ENCODE measurements at places on chromosomes 2 and 18. TPM values are rescaled to one million over a fixed set of nuclear protein-coding genes. Genes with fewer than 3 reads are reported as not detected.

DNA sequence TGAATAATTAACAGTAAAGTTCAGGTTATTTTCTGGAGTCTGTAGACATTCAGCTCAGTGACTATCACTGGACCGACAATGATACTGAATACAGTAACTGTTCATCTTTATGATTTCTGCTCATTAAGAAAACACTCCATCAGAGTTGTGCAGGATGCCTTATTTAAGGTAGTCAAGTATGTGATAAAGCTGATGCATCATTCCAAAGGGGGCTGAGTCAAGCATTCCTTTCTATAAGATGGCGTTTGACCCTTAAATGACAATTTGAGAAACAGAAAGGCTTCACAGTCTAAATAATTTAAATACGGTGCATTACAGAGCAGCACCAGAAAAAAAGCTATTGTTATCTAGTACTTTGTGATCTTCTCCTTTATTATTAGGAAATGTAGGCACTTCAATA, 131.1 kb downstream of the CDH2 start:
- no peaks in the 10 kb centered on the region for H3K36me3 ChIP-seq
- H3K4me3 ChIP-seq = no peak overlapping the region
- H3K27me3 ChIP-seq = no peaks in the 10 kb centered on the region
- no peaks in the 10 kb centered on the region for H3K4me1 ChIP-seq
- no peak overlapping the region for H3K27ac ChIP-seq

GRCh38 chr2:108215794-108216211, 24.0 kb upstream of the SULT1C3 start:
- no peak overlapping the region for H3K4me3 ChIP-seq
- no peaks in the 10 kb centered on the region for H3K36me3 ChIP-seq
- no peak overlapping the region for H3K27ac ChIP-seq
- DNase-seq = no peak
- H3K4me1 ChIP-seq = no peaks in the 10 kb centered on the region
- no peaks in the 10 kb centered on the region for H3K27me3 ChIP-seq

DNA sequence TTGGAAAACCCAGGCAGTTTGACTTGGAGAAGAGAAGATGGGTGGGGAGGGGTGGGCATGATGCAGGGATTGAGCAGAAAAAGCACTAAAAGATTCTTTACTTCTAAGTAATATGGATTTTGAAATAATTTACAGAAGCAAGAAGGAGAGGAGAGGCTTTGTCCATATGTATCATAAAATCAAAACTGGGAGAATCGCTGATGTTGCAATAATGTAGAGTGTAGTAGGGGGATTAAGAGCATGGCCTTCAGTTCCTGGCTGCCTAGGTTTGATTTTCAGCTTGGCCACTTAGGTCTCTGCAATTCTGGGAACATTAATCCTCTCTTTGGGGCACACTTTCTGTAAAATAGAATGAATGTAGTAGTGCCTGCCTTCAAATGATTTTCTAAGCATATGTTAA, 1760.4 kb upstream of the CELF4 start:
- no peaks in the 10 kb centered on the region for H3K27me3 ChIP-seq
- H3K27ac ChIP-seq = no peak overlapping the region
- H3K4me1 ChIP-seq = no peaks in the 10 kb centered on the region

DNA sequence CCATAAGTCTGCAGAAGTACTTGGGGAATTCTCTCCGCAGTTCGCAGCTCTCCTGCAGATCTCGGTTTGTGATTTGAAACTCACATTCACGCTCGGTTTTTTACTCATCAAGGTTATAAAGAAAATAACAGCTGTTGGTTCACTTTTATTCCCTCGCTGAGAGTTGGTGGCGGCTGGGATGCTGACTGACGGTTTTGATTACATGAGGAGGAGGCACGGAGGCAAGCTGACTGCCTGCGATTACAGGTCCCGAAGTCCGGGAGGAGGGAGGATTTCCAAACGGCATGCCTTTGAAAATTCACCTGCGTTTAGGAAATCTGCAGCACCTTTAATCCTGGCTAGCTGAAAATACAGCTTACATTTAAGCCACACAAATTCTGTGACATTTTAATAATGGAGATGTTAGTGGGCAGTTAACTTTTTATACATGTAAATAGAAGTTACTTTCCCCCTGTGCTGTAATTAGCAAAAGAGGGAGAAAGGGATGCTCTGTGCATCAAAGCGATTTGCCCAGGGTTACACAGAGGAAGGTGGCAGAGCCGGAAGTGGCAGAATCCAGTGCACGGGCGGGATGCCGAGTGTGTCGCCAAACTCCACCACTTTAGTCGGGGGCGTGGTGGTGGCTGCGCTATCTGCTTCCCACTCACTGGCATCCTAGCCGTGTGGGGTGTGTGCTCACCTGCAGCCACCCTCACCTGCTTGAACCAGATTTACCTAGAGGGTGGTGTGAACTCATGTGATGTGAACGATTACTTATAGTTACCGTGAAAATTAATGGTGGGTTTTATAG, 14.7 kb downstream of the AGAP1 start:
- no peaks in the 10 kb centered on the region for H3K36me3 ChIP-seq
- H3K27me3 ChIP-seq = peaks cover 30% of the 10 kb centered on the region
- no peak overlapping the region for H3K27ac ChIP-seq

- no peak for DNase-seq
- H3K27ac ChIP-seq = peak overlapping the region; percentile 99
- H3K36me3 ChIP-seq = peaks cover 2% of the 10 kb centered on the region
- peaks cover 57% of the 10 kb centered on the region for H3K4me1 ChIP-seq
Observed at GRCh38 chr2:160408959-160409291, 84.7 kb downstream of the RBMS1 start.

- no peak for DNase-seq
- no peak overlapping the region for H3K4me3 ChIP-seq
- H3K27ac ChIP-seq = no peak overlapping the region
- no peaks in the 10 kb centered on the region for H3K27me3 ChIP-seq
- H3K4me1 ChIP-seq = no peaks in the 10 kb centered on the region
Observed at GRCh38 chr2:80459028-80459427, 154.5 kb upstream of the LRRTM1 start.

Gene ZSWIM2
- total RNA-seq = not detected

- H3K4me1 ChIP-seq = peaks cover 2% of the 10 kb centered on the region
- no peak overlapping the region for H3K27ac ChIP-seq
- no peak for DNase-seq
- peaks cover 14% of the 10 kb centered on the region for H3K27me3 ChIP-seq
- no peak overlapping the region for H3K4me3 ChIP-seq
Observed at GRCh38 chr2:240383871-240384700, 51.4 kb upstream of the GPC1 start.

DNA sequence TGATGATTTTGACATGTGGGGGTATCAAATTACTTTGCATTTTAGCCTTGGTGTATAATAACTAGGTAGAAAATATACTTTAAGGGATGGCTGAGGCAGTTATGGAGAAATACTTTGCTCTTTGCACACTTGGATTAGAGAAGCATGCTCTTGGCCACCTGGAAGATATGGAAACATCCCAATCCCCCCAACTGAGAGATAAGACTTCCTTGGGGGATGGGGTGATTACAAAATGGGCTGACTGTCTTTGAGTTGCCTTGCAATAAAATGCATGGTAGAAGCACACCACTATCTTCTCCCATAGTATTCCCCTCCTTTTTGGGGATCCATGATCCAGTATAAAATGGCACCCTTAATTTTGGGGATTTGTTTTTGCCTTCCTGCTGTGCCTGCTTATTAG, 15.1 kb upstream of the FAM98A start:
- no peak overlapping the region for H3K27ac ChIP-seq
- H3K27me3 ChIP-seq = no peaks in the 10 kb centered on the region
- H3K36me3 ChIP-seq = no peaks in the 10 kb centered on the region
- H3K4me1 ChIP-seq = no peaks in the 10 kb centered on the region

- H3K4me1 ChIP-seq = no peaks in the 10 kb centered on the region
- no peak overlapping the region for H3K4me3 ChIP-seq
- no peak for DNase-seq
- H3K27ac ChIP-seq = no peak overlapping the region
- H3K27me3 ChIP-seq = peaks cover 25% of the 10 kb centered on the region
Observed at GRCh38 chr18:73983970-73984369, 163.7 kb downstream of the FBXO15 start.

DNA sequence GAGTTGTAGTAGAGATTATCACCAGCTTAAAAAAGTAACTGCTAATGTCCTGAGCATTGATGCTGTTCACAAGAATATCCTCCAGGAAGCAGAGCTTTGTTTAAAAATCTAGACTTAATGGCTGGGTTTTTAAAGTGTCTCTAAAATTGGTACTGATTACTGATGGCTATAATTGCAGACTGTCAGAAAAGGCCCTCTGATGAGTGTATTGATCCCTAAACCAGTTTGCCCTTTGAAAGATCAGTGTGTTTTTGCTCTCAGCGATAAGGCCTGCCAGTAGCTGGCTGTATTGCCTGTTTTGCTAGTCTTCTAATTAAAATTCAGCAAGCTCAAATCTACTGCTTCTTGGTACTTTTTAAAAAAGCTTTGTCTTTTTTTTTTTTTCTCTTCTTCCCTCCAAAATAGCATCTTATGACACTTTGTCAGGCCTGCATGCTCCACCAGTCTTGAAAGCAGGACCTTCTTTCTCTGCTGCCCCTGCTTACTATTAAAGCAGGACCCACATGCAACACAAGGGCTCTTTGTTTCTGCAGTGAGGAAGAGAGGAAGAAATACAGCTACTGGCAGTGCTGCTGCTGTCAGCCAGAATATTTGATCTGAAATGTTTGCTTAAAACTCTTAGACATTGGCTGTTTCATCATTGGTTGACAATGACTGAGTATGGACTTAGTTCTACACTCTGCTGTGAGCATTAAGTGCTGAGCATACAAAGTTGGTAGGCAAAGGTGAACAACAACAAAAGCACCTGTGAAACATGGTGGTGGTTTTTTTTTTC, 1.8 kb downstream of the SEC11C start:
- H3K27ac ChIP-seq = peak overlapping the region; percentile 92
- H3K36me3 ChIP-seq = peaks cover 4% of the 10 kb centered on the region
- H3K4me1 ChIP-seq = peaks cover 48% of the 10 kb centered on the region
- DNase-seq = no peak
- peaks cover 4% of the 10 kb centered on the region for H3K27me3 ChIP-seq

DNA sequence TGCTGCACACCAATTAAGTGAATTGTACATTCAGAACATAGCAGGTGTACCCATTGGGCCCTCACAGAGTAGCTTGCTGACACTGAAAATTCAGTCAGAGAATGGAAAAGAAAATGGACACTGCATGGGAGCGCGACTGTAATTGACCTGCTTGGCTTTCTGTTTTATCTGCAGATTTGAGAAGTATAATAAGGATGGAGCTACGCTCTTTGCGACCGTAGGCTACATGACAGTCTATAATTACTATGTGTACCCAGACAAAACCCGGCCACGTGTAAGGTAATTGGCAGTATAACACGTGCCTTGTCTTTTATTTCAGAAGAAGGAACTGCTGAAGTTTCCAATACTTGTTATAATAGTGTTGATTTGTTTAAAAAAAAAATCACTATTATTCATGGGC, 33.5 kb upstream of the METAP1D start:
- DNase-seq = no peak
- peaks cover 4% of the 10 kb centered on the region for H3K36me3 ChIP-seq
- no peak overlapping the region for H3K27ac ChIP-seq
- peaks cover 4% of the 10 kb centered on the region for H3K4me1 ChIP-seq

GRCh38 chr2:187855689-187856088, 301.5 kb upstream of the TFPI start:
- H3K4me3 ChIP-seq = no peak overlapping the region
- no peaks in the 10 kb centered on the region for H3K4me1 ChIP-seq
- no peaks in the 10 kb centered on the region for H3K36me3 ChIP-seq
- DNase-seq = no peak
- no peaks in the 10 kb centered on the region for H3K27me3 ChIP-seq
- H3K27ac ChIP-seq = no peak overlapping the region

Gene ZNF385B
- total RNA-seq = not detected

- peaks cover 21% of the 10 kb centered on the region for H3K4me1 ChIP-seq
- peak overlapping the region; percentile 85 for H3K4me3 ChIP-seq
- no peaks in the 10 kb centered on the region for H3K27me3 ChIP-seq
- no peak for DNase-seq
- peaks cover 8% of the 10 kb centered on the region for H3K36me3 ChIP-seq
Observed at GRCh38 chr2:241763551-241764274, 12.9 kb upstream of the GAL3ST2 start.

- no peaks in the 10 kb centered on the region for H3K36me3 ChIP-seq
- DNase-seq = no peak
- H3K27me3 ChIP-seq = no peaks in the 10 kb centered on the region
- no peaks in the 10 kb centered on the region for H3K4me1 ChIP-seq
- no peak overlapping the region for H3K4me3 ChIP-seq
Observed at GRCh38 chr18:23377669-23378301, 75.3 kb upstream of the RIOK3 start.

DNA sequence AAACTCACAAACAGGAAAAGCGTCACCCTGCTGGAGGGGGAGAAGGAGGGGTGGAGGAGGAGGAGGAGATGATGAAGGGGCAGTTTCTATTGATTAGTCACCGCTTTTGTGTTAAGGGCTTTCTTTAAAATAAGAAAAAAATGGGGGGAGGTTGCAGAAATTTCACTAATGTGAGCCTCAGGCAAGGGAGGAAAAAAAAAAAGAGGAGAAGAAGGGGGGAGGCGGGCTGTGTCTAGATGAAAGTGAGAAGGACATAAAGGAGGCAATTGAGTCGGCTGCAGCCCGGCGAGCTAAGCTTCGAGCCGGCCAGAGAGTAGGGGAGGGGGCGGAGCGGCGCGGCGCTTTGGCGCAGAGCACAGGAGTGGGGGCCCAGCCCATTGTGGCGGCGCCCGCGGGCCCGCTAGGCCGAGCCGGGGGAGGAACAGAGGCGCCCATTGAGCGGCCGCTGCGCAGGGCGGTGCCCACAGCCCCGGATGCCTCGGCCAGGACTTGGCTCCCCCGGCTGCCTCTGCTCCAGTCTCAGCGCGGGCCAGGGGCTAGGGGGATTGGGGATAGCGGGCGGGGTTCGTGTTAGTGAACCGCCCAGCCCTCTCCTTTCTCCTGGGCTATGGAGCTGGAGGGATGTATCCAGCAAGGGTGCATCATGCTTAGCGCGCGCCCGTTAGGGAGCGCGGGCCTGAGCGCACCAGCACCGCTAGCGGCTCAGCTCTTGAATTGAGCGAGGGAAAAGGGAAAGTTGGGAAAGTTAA, 7.9 kb downstream of the PAX3 start:
- H3K36me3 ChIP-seq = peaks cover 7% of the 10 kb centered on the region
- peaks cover 90% of the 10 kb centered on the region for H3K27me3 ChIP-seq
- H3K27ac ChIP-seq = peak overlapping the region; percentile 27
- H3K4me1 ChIP-seq = peaks cover 12% of the 10 kb centered on the region
- no peak for DNase-seq

GRCh38 chr2:55951533-55951932, 28.0 kb upstream of the EFEMP1 start:
- H3K4me3 ChIP-seq = no peak overlapping the region
- H3K27ac ChIP-seq = no peak overlapping the region
- peaks cover 5% of the 10 kb centered on the region for H3K27me3 ChIP-seq
- DNase-seq = no peak

GRCh38 chr2:220129391-220129790, 502.0 kb downstream of the SLC4A3 start:
- no peaks in the 10 kb centered on the region for H3K4me1 ChIP-seq
- no peak for DNase-seq
- H3K27me3 ChIP-seq = peaks cover 5% of the 10 kb centered on the region
- no peak overlapping the region for H3K4me3 ChIP-seq

DNA sequence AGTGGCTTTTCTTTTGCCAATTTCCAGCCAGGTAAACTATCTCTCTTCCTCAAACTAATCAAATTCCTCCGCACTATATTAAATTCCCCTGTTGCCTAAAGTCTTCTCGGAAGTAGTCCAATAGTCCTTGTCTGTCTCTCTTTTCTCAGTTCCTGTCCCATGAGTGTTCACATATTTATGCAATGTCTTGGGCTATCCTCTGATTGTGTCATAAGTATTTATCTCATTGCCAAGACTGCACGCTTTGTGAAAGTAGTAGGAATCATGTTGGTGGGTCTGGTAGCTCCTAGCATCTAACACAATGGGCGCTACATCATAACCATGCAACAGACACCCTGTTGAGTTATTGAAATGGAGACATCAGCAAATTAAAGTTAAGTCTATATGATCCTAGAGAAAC, 59.9 kb upstream of the POU3F3 start:
- no peaks in the 10 kb centered on the region for H3K4me1 ChIP-seq
- H3K27me3 ChIP-seq = no peaks in the 10 kb centered on the region
- no peak overlapping the region for H3K4me3 ChIP-seq
- no peak for DNase-seq
- H3K36me3 ChIP-seq = no peaks in the 10 kb centered on the region
- no peak overlapping the region for H3K27ac ChIP-seq
